ENCODE measurements at places on chromosomes 6 and 20.

- no peak for DNase-seq
Observed at GRCh38 chr20:5890773-5891441, 59.4 kb downstream of the TRMT6 start.

DNA sequence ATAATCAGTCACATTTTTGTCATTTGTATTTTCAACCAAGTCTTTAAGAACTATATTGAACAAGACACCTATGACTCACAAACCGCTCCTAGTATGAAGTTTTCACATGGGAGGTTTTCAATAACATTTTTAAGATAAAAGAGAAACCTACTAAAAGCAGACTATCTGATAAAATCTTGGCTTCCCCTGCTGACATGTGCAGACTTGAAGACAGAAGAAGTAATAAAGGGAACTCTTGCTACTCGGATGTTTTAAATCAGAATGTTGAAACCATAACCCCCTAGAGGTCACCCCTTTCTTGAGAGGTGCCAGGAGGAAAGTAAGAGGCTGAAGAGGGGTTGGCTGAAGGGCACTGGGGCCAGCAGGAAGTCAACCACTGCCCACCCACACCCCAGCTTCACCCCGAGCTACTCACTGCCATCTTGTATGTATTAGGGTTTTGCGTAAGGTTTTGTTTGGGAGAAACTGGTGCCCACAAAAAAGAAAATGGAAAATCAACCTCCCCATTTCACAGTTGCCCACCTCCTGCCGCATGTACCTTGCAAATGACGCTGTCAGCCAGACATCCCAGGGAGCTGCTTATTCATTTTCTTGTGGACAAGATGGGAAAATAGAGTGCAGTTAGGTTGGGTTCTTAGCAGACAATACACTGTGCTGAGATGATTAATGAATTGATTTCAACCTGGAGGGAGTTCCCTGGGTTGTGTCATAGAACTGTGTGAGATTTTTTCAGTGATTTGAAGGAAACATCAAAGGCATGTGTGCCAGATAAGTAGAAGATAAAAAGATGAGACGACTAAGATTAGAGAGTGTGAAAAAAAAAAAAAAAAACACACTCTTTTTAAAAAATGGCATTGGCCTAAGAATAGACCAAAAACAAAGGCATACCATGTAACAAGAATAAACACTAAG is 83.2 kb upstream of the TAB2 start:
- no peak for DNase-seq

- no peak for DNase-seq
Observed at GRCh38 chr6:34992376-34992775, 103.3 kb downstream of the ANKS1A start.

DNA sequence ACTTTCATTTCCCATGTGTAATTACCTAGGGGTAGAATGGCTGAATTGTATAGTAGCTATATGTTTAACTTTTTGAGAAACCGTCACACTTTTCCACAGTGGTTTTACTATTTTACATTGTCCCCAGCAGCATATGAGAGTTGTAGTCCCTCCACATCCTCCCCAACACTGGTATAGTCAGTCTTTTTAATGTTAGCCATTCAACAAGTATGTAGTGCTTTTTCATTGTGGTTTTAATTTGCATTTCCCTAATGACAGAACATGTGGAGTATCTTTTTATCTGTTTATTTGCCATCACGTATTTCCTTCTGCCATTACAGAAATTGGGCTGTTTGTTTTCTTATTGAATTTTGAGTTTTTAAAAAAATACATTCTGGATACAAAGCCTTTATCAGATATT is 148.4 kb downstream of the CARMIL1 start:
- no peak for DNase-seq

GRCh38 chr20:56697476-56697875 is 68.4 kb downstream of the TFAP2C start:
- no peak for DNase-seq
